ENCODE measurements at places on chromosomes 2 and 18.

DNA sequence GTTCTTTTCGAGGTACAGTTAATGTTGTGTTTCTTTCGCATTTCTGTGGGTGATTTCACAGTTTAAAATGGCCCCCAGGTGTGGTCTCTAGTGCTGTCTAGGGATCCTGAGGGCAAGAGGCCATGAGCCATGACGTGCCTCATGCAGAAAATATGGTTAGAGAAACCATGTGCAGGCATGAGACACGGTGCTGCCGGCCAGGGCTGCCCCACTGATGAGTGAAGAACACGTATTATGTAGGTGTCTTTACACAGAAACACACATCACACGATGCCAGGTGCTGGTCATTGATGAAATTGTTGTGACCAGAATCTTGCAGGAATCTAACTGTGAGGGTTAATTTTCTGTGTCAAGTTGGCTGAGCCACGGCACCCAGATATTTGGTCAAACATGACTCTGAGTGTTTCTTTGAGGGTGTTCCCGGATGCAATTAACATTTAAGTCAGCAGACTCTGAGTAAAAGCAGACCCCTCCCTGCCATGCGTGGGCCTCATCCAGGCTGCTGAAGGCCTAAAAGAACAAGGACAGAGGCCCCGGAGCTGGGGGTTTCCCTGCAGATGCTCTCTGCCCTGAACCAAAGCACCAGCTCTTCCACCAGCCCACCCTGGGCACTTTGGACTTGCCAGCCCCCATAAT, 463.0 kb upstream of the MYT1L start:
- no peak for DNase-seq

- DNase-seq, result peak; percentile 80
Measured at GRCh38 chr2:222423632-222424275, 589 bp upstream of the SGPP2 start.

DNA sequence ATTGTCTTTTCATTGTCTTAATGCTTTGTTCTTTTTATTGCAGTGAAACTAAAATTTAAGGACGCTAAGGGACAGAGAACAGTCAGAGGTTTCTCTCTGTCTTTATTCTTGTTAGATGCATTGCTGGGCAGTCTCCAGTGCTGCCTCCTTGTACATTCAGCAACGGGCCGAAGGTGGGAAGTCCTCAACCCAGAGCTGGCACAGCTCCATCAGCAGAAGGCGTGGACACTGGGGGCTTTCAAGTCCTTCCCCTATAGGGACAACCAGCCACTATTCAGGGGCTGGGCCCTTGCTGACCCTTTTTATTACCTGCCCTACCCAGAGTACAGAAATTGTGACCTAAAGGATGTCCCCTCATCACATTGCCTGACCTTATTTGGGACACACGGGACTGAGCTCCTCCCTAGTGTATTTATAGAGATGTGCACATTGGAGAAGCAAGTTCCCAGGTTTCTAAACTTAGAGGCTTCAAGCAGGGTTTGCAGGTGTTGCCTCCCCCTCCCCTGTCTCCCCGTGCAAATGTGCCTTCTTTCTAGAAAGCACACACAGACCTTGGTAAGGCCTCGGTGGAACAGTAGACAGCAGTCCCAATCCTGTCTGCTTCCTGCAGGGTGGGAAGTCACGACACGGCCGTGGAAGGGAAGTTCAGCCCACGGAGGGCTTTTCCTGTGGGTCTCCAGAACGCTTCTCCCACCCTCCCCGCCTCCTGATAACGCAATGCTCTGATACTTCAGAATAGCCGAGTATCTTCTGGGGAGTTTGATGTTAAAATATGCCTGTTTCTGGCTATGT, 68.2 kb downstream of the ZCCHC2 start:
- peak; percentile 28 for DNase-seq

GRCh38 chr2:86392873-86393518, 48.2 kb upstream of the KDM3A start:
- no peak for DNase-seq

DNA sequence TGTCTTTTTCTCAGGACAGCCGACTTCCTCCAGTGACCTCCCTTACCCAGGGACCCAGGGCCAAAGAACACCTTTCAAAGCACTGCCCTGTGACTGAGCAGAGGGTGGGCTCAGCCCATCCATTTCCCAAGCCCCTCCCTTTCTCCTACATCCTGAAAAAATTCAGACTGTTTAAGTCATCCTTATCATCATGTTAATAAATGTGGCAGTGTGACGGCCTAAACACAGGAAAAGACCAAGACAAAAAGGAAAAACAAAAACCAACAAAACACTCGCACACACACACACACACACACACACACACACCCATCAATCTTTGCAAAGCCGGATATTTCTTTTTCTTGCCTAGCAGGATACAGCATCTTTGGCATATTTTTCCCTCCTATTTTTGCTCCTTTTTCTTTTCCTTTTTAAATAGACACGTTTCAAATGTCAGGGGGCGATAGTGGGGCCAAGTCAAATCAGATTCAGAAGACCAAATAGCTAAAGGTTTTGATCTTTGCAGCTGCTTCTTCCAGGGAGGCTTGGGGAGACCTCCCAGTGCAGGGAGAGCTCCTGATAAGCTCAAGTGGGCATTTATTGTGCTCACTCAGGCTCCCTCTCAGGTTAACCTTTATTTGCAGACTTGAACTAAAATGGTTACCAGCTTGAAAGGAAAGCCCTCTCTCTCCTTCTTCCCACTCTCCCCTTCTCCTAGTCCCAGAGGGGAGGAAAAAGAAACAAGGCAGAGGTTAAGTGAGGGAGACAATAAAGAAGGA, 39.5 kb upstream of the NRP2 start:
- no peak for DNase-seq

GRCh38 chr18:74329688-74330205, 14.1 kb downstream of the C18orf63 start:
- no peak for DNase-seq

- peak; percentile 98 for DNase-seq
Measured at GRCh38 chr2:231642631-231643494, 50.2 kb downstream of the TEX44 start.

DNA sequence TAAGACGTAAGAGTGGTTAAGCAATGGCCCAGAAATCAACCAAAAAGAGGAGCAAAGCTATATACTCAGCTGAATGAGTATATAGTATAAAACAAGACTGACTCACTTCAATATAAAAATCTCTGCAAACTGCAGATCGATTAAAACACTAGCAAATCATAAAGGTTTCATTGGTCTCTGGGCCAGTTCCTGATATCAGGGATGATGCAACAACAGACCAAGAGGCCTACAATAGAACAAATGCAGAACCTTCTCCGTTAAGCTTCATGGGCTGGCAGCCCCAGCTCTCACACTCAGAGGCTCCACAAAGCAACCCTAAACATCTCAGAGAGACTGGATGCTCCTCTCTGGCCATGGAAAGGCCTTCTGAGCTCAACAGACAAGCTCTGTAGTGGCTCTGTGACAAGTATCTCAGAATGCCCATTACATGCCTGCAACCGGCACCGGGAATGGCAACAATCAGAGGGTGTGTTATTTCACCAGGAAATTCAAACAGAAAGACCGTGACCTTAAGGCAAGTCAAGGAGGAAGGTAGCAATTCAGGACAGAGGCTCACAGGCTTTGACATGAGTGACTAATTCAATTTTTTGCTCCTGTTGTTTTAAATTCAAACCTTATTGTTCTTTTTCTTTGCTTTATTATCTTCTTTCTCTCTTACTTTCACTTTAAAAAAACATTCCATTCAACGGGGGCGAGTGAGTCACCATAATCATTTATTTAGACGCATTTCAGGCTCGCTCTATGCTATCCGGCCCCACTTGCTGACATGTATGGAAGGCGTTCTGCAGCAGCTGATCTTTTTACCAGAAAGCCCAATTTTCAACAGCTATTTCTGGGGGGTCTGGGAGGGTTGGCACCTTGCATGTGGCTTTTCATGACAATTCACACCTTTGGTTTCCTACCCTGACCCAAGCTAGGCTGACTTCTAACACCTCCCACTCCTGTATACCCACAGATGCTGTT, 15.1 kb downstream of the CYRIA start:
- no peak for DNase-seq

GRCh38 chr18:74589811-74590210, 7.9 kb upstream of the ZNF407 start:
- DNase-seq, result no peak

- no peak for DNase-seq
Measured at GRCh38 chr2:207224791-207225482, 59.2 kb upstream of the KLF7 start.

GRCh38 chr2:85648619-85649018, 19.4 kb downstream of the SFTPB start:
- DNase-seq, result peak; percentile 36

DNA sequence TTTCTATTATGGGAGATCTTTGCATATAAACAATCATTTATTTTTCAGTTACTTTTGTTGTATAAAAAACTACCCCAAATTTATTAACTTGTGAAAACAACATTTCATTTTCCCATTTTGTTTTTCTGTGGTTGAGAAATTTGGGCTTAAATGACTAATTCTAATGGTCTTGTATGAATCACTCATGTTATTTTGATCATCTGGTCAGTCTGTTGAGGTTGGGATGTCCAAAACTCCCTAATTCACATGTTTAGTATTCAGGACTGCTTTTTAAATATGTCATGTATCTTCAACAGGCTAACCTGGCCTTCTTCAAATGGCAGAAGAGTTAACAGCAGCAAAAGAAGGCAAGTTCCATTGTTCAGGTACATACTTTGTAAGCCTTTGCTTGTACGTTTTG, 788.1 kb downstream of the TRIB2 start:
- DNase-seq, result no peak

- DNase-seq, result no peak
Measured at GRCh38 chr2:239935789-239936758, 89.1 kb downstream of the NDUFA10 start.

- DNase-seq, result no peak
Measured at GRCh38 chr2:28347596-28347995, 45.1 kb upstream of the FOSL2 start.

GRCh38 chr2:30221531-30221930, 9.8 kb upstream of the LBH start:
- no peak for DNase-seq

- DNase-seq, result no peak
Measured at GRCh38 chr2:42223067-42223854, 54.1 kb downstream of the EML4 start.

DNA sequence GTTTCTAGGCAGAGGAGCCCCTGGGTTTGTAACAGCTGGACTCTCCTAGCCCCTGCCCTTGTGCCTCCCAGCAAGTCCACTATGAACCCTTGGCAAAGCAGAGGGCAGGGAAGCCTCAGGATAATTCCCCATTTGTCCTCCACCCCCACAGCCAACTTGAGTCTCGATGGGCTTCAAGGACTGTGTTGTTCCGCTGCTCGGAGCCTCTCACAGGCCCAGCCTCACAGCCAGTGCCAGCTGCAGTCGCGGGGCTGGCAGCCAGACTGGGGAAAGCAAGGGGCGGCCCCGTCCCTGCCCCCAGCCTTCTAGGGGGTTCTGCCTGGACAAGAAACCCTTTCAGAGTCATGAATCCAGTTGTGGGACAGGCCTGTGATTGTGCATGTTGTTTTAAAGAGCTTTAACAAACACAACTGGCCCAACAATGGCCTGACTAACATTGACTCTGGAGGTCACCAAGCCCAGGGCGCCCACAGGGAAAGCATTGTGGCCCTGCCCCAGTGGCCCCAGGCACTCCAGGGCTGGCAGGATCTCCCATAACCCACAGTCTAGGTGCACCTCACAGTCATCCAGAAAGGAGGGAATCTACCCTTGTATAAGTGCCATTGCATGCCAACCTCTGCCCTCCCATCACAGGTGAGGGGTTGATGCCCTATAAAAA, 71.8 kb upstream of the DAPL1 start:
- DNase-seq, result peak; percentile 74

- no peak for DNase-seq
Measured at GRCh38 chr18:11981192-11981542, at the start of gene IMPA2. IMPA2 (plus strand) TSS chr18:11981507; CDS start chr18:11981670, 163 bp downstream.

GRCh38 chr18:28208712-28209265, 31.9 kb upstream of the CDH2 start:
- DNase-seq, result no peak

DNA sequence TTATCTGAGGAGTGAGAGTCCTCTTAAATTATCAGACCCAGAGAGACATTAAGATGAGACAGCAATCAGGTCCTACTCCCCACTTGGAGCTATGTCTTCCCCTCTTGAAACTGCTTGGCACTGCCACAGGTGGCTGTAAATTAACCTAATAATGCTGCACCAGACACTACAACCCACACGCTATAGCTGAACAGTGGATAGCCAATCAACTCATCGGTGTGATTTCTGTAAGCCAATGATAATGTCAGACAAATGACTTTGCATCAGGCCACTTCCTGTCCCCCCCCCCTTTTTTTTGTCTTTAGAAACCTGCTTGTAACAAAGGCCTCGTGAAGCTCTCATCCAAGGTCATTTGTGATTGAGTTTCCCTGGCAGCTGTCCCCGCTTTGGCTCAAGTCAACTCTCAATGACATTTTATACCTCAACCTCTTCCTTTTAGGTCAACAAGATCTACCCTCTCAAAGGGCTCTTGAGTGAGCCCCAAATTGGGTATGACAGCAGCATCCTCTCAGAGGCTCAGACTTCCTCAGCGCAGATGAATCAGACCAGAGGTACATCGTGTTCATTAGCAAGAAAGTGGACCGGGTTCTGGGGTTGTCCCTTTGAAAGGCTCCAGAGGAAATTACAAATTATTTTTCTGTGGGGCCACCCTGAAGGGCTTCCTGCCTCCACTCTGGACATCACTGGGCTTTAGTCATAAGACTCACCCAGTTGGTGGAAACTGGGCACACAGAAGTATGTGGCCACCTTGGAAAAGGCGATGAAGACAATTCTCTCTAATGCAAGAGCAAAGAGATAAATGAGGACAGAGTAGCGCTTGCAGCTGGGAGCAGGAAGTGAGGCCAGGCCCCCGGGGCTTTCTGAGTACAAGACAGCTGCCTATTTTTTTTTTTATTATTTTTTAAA, 73.6 kb downstream of the COPS8 start:
- no peak for DNase-seq

GRCh38 chr2:178220814-178221213, 26.5 kb downstream of the OSBPL6 start:
- no peak for DNase-seq

GRCh38 chr2:45391866-45392265, 219.2 kb downstream of the SRBD1 start:
- DNase-seq, result no peak

- no peak for DNase-seq
Measured at GRCh38 chr18:71329114-71329513, 1040.3 kb downstream of the SOCS6 start.

- DNase-seq, result no peak
Measured at GRCh38 chr2:9335322-9335832, 88.0 kb downstream of the ITGB1BP1 start.

DNA sequence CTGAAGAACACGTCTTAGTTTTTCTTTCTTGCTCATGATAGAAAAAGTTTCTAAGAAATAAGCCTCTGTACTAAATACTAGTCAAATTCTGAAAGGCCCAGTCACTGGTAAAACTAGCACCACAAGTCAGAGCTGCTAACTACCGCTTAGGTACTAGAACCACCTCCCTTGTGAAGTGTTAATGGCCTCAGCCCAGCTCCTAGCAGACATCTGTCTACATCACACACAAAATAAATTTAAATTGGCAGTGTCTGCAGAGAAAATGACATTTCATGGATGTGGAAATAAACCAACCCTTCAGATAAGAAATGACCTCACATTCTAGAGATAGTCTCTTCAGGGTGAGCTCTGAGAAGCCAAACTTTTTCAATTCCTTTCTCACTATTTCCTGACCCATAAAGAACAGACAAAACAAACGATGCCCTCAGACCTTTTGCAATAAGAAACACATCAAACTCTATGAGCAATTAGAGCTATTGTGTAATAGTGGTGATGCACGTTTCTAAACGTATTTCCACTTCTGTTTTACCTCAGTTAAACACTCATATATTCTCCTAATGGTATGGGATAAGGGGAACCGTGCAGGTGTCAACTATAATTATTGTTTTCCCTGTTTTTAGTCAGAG, 70.3 kb upstream of the DSG1 start:
- DNase-seq, result peak; percentile 35
